Glomerular endothelial cell (primary cell): ENCODE measurements at places on chromosomes 13 and 19.

- no peak for DNase-seq
Measured at GRCh38 chr19:41421314-41421713, 5.9 kb downstream of the B3GNT8 start.

GRCh38 chr13:40275636-40276035 is 390.8 kb downstream of the FOXO1 start:
- no peak for DNase-seq

GRCh38 chr13:108168929-108169328 is 46.4 kb downstream of the LIG4 start:
- no peak for DNase-seq

GRCh38 chr19:334296-335071 is 10.1 kb downstream of the MIER2 start:
- DNase-seq, result no peak

GRCh38 chr13:98476538-98476966 is 100.4 kb downstream of the STK24 start:
- DNase-seq, result peak; percentile 39

- DNase-seq, result no peak
Measured at GRCh38 chr19:48987323-48987722, 5.8 kb downstream of the GYS1 start.
